ENCODE measurements at places on chromosomes 2 and 18. TPM values are rescaled to one million over a fixed set of nuclear protein-coding genes. Genes with fewer than 3 reads are reported as not detected.

MAPRE3 gene
- polyA plus RNA-seq, result 20.0 TPM

DIPK1C gene
- 0.60 TPM for polyA plus RNA-seq

CRYGC gene
- polyA plus RNA-seq, result not detected

SULT1C2 gene
- polyA plus RNA-seq, result not detected

DYSF gene
- polyA plus RNA-seq, result not detected

C2orf78 gene
- polyA plus RNA-seq, result not detected

RBBP8 gene
- 7.4 TPM for polyA plus RNA-seq

CACNB4 gene
- 169 TPM for polyA plus RNA-seq

UGT1A5 gene
- not detected for polyA plus RNA-seq

ELOA2 gene
- not detected for polyA plus RNA-seq

STARD6 gene
- not detected for polyA plus RNA-seq

IL37 gene
- not detected for polyA plus RNA-seq

GRP gene
- polyA plus RNA-seq, result not detected

CKAP2L gene
- not detected for polyA plus RNA-seq

PID1 gene
- 2.9 TPM for polyA plus RNA-seq

EMILIN1 gene
- polyA plus RNA-seq, result not detected

Measured in Purkinje cell (primary cell).